Right ventricle myocardium inferior (tissue), 1 donor: ENCODE measurements at places on chromosomes 7 and 10. TPM values are rescaled to one million over a fixed set of nuclear protein-coding genes. Genes with fewer than 3 reads are reported as not detected.

DNA sequence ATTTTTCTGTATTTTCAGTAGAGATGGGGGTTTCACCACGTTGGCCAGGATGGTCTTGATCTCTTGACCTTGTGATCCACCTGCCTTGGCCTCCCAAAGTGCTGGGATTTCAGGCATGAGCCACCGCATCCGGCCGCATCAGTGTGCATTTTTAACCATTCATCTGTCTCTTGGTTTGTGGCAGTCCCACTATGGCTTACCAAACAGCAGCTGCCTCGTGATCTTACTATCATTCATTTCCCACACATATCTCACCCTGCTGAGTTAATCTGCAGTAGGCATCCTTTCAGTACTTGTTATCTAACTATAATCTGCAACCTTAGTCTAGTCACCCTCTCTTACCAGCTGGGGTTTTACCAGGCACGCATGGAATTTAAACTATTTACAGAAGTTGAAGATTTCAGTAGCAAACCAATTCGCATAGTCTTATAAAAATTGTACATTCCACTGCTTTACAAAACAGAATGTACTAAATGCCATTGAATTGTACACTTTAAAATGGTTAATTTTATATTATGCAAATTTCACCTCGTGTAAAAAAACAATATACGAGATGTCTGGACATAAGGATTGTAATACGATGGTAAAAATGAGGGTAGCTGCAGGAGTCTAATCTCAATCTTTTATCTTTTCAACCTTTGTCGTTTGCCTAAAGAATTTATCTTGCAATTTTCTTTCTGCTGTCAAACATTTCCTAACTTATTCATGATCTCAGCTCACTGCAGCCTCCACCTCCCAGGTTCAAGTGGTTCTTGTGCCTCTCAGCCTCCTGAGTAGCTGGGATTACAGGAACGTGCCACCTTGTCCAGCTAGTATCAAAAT lies 4.6 kb upstream of the TBC1D12 start:
- DNase-seq, result no peak

DNA sequence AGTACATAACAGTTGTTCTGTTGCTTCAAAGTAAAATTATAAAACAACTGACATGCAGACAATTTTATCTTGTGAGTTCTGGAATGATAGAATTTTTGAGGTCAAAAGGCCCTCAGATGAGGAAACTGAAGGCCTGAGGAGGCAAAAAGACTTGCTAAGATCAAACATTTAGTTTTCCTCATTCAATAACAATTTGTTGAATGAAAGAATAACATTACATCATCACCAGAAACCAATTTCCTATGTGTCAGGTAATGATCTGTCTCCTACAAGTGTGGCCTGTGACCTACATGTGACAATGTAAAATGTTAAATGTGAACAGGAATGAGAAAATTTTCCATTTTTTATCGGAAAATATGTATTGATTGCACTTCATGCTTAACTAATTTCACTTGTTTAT lies 16.6 kb upstream of the ASB4 start:
- DNase-seq, result no peak

DNA sequence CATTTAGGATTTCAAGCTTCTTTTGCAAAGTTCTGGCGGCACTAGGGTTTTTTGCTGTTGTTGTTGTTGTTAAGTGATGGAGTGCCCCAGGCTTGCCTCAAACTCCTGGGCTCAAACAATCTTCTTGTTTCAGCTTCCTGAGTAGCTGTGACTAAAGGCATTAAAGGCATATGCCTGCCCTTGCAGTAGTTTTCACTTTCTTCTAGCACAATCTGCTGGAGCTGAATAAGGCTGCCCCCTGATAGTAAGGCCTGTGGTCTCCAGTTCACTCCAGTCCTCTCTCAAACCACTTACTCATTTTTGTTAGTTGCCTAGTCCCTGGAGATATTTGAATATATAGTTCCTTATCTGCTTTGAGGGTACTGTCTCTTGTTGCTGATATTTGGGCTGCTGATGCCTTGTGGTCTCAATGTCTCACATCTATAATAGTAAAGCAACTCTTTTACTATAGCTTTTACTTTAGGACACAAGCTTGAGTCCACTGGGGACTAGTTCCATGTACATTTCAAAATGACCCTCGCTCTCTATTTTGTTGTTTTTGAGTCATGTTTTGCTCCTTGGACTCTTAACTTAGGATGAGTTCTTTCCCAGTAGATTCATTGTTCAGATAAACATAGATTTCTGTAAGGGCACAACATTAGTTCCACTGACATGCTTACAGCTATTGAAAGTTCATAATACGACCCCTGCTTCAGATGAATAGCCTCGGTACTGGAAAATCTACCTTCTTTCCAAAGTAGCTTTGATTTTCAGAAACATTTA lies 25.5 kb downstream of the PHF14 start:
- no peak for DNase-seq

DNA sequence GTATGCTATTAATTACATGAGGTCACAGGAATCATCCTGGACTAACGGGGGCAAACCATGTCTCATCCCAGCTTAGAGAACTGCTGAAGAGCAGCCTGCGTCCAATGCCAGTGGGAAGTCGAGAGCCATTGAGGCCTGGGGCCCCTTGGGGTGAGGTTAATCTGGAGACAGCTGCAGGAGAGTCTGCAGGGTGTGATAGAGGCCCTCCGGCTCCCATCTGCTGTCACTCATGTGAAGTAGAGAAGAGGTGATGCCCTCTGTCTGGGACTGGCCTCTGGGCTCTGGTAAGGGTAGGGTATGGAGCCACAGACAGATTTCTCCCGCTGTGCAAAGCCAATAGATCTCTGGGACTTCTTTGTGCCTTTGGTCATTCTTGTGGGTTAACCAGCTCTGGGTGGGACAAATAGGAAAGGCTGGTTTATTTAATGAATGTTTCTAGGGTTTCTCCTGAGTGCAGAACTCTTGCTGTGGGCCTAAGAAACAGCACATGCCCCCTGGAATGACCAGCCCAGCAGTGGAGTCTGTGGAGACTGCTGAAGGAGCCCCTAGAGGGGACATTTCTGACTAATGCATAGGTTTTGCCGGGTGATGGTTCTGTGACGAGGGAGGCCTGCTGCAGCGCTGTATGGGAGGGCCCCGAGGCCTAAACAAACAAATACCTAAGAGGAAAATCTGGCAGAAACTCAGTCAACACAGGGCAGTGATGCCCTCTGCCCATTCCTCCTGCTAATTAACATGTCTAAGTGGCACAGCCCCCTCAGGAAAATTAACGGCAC lies 34.5 kb downstream of the CRHR2 start:
- DNase-seq, result no peak

- no peak for DNase-seq
These were observed 19.3 kb downstream of the CDHR3 start for GRCh38 chr7:105982388-105982787.

- no peak for DNase-seq
These were observed 35.1 kb downstream of the GUSB start for GRCh38 chr7:65946904-65947303.

Gene CLCN1
- not detected for total RNA-seq

- no peak for DNase-seq
These were observed 43.3 kb upstream of the FZD8 start for GRCh38 chr10:35685402-35685801.

DNA sequence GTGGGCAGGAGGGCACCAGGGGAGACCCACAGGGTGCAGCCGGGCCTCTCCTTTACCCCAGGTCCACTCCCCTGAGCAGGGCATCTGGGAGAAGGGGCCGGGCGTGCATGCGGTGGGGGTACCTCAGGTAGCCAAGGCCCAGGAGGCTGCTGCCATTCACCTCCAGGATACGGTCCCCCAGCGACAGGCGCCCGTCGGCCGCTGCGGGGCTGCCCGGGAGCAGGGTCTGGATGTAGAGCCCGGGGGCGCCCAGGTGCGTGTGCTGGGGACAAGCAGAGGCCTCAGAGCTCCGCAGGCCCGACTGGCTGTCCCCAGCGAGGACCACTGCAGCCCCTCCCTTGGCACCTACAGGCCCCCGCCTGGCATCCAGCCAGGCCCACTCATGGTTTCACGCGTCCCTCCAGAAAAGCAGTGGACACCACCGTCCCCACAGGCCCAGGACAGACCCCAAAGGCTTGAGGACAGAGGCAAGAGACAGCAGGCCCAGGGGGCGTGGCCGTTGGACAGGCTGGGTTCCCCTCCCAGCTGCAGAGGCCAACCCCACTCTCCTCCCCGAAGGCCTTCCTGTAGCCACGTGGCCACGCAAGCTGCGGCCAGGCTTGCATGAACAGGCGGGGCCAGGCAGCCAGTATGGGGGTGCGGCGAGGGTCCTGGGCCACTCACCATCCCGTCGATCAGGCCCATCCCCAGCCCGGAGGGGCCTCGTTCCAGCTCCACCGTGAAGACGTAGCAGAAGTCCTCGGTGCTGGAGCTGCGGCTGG lies 24.3 kb downstream of the AP5Z1 start:
- peak; percentile 80 for DNase-seq

Gene CNTNAP2
- total RNA-seq, result 0.65 TPM

- DNase-seq, result peak; percentile 68
These were observed 42.2 kb upstream of the BHLHA15 start for GRCh38 chr7:98168904-98169621.

GRCh38 chr10:122265896-122266295 lies 5.2 kb upstream of the BTBD16 start:
- DNase-seq, result no peak

Gene BCL7B
- 71.5 TPM for total RNA-seq

GRCh38 chr7:155603205-155603857 lies 41.1 kb upstream of the RBM33 start:
- DNase-seq, result no peak

DNA sequence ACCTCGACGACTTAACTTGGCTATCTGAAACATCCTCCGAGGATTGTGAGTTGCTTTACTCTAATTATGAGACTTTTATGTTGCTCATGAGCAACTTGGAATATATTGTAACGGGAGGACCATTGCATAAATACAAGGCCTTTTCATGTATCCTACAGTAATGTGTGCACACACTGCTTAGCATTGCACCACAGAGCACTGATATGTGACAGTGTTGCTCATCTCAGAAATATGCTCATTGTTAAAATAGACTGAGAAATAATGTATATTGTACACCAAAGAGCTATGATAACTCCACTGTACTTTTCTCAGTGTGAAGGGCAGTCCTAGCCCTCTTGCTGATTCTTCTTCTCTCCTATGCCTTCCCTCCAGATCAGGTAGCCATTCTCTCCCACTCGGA lies 102.8 kb upstream of the CDK13 start:
- DNase-seq, result no peak

GRCh38 chr7:29854257-29854938 lies 48.1 kb downstream of the WIPF3 start:
- DNase-seq, result no peak

- no peak for DNase-seq
These were observed 42.5 kb downstream of the MTPN start for GRCh38 chr7:135934651-135935050.

Gene GARIN1A
- 1.8 TPM for total RNA-seq

DNA sequence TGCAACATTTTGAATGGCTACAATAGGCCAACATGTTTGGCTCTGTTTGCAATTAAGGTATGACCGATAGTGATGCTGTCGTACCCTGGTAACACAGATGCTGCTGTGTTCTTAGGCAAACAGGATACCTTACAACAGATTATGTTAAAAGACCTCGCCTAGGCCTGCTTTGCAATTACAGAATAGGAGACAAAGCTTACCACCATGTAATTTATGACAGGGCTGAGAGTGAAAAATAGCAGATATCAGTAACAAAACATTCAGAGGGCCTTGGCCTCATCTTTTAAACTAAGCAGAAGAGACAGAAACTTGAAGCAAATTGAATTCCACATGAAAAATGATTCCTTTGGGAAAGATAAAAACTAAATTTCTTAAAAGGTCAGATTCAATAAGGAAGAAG lies 29.4 kb upstream of the ABLIM1 start:
- DNase-seq, result no peak

DNA sequence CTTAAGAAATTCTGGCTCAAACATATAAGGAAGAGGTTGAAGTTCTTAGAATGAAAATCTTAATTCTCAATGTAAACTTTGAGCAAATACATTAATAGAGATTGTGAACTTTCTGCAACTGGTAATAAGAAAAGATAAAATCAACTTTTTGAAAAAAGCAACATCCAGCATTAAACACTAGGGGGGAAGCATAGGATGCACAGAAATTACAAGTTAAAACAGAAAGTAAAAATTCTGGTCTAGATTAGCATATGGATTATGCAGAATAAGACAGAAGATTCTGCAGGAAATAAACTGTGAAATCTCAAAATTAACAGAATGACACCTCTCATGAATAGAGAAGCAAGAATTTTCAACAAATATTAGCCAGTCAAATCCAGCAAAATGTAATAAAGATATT lies 38.0 kb upstream of the CAV2 start:
- DNase-seq, result no peak

DNA sequence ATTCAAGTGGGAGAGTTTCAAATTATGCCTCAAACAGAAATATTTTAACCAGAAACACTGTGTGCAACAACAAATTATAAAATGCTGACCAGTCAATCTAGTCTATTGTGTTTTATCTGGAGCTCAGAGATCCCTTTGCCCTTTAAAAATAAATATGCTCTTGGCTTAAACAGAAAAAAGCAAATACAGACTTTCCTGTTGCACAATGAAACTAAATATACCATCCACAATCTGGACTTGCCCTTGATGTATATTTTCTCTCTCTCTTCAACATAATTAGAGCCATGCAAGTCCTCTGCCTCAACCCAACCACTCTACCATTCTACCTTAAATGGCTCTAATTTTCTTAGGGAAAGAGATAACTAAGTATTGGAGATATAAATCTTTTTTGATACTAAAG lies 34.9 kb downstream of the ASAH2 start:
- no peak for DNase-seq

Gene TFR2
- total RNA-seq, result 0.22 TPM

DNA sequence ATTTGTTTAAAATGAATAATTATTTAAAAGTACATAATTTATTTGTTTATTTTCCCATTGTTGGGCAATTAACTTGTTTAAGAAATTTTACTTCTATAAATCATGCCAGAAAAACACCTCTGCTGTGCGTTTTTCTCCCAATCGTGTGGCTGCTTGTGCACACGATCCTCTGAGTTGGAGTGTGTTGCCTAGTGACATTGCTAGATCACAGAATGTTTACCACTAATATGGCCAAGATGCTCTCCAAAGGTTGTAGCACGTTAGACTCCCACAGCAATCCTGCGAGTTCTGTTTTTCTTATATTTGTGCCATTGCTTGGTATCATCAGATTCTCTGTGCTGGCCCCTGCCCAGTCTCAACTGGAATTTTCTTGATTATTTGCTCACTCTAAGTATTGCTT lies 207.1 kb upstream of the ADCY1 start:
- no peak for DNase-seq

- no peak for DNase-seq
These were observed 129.3 kb downstream of the CHRM2 start for GRCh38 chr7:136997735-136998134.

DNA sequence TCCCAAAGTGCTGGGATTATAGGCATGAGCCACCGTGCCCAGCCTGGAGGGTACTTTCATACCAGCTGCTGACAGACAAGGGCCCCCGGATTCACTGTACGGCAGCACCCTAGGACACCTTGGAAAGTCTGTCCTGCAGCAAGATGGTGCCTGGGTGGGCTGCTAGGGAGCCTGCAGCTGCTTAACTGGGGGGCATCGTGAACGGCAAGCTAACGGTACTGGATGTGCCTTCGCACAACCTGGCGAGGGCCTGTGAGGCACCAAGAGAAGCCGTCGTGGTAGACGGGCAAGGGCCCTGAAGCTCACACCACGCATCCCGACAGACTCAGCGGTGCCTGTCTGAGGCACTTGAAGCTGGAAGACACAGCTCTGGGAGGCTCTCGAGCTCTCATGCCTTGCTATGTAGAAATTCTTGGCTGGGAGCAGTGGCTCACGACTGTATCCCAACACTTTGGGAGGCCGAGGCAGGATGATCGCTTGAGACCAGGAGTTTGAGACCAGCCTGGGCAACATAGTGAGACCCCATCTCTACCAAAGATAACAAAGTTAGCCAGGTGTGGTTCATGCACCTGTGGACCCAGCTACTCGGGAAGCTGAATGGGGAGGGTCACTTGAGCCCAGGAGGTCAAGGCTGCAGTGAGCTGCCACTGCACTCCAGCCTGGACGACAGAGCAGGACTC lies 9.4 kb downstream of the BRAT1 start:
- peak; percentile 44 for DNase-seq
